ENCODE measurements at places on chromosomes 12 and 14.

GRCh38 chr12:3263282-3263681 is 186.1 kb downstream of the TSPAN9 start:
- no peaks in the 10 kb centered on the region for H3K4me1 ChIP-seq
- no peaks in the 10 kb centered on the region for H3K27me3 ChIP-seq
- DNase-seq: no peak
- no peak overlapping the region for H3K4me3 ChIP-seq
- H3K27ac ChIP-seq: no peak overlapping the region
- H3K36me3 ChIP-seq: no peaks in the 10 kb centered on the region

DNA sequence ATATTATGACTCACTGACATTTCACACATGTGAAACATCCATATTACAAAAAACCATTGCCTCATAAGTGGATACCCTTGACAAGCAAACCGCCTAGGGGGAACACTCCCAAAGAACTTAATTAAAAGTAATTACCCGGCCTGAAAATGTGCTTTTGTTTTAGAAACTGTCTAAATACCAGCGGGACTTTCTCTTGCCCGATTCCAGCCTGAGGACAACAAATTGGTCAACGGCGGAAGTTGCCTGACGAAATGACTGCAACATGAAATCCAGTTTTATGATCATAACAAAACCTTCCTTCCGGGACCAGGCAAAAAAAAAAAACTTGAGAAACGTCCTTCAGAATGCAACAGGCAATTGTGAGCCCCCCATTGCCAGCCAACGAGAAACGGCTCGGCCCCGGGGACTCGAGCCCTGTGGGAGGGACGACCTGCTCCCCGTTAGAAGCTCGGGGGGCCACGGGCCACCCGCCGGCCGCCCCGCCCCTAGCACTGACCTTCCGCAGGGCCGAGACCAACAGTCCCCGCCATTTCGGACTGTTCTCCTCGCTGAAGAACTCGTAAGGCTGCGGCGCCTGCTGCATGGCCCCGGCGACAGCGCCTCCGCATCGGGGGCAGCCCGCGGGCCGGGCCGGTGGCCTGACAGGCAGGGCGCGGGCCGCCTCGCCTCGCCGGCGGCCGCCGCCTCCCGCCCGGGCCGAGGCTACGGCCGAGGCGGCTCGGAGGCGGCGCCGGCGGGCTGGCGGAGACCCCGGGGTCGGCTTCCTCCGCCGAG is 490 bp downstream of the SOS2 start:
- H3K4me3 ChIP-seq: peak overlapping the region; percentile 76
- H3K4me1 ChIP-seq: peaks cover 25% of the 10 kb centered on the region
- no peaks in the 10 kb centered on the region for H3K27me3 ChIP-seq
- peak; percentile 65 for DNase-seq
- H3K27ac ChIP-seq: peak overlapping the region; percentile 99

GRCh38 chr12:74514098-74514872 is 23.4 kb upstream of the ATXN7L3B start:
- no peak overlapping the region for H3K4me3 ChIP-seq
- no peak for DNase-seq
- H3K4me1 ChIP-seq: no peaks in the 10 kb centered on the region
- H3K27me3 ChIP-seq: no peaks in the 10 kb centered on the region
- H3K27ac ChIP-seq: no peak overlapping the region
- H3K36me3 ChIP-seq: no peaks in the 10 kb centered on the region

DNA sequence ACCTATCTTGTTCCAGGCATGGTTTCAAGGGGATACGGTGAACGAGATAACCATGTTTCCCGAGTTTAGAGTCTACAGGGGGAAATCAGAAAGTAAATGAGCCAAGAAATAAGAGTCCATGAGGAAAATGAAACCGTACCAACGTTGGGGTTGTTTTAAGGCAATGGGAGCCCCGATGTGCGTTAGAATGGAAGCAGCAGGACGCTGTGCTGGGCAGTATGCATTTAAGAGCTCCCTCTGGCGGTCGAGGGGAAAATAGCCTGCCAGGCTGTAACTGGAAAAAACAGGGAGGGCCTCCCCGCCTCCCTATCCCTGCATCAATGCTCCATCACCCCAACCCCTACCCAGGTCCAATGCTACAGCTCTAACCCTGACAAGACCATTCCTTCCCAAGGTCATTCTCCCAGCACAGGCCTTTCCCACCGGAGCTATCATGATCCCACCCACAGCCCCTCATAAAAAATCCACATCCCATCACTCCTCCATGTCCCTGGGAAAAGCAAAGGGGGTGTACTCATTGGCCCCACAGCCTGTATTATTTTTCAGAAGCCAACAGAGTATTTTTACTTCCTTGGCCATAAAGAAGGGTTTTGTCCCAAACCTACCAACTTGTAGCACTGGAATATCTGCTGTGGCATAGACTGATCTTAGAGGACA is 226.3 kb upstream of the NOS1 start:
- H3K27me3 ChIP-seq: no peaks in the 10 kb centered on the region
- peaks cover 6% of the 10 kb centered on the region for H3K4me1 ChIP-seq
- no peaks in the 10 kb centered on the region for H3K36me3 ChIP-seq
- no peak overlapping the region for H3K27ac ChIP-seq

GRCh38 chr12:120479458-120479857 is 9.9 kb upstream of the SRSF9 start:
- H3K36me3 ChIP-seq: no peaks in the 10 kb centered on the region
- H3K27ac ChIP-seq: no peak overlapping the region
- H3K4me3 ChIP-seq: no peak overlapping the region
- H3K27me3 ChIP-seq: no peaks in the 10 kb centered on the region
- DNase-seq: no peak
- no peaks in the 10 kb centered on the region for H3K4me1 ChIP-seq

GRCh38 chr12:102421802-102422583 is 58.4 kb downstream of the IGF1 start:
- H3K27me3 ChIP-seq: no peaks in the 10 kb centered on the region
- no peak for DNase-seq
- H3K4me1 ChIP-seq: no peaks in the 10 kb centered on the region
- H3K4me3 ChIP-seq: no peak overlapping the region
- no peak overlapping the region for H3K27ac ChIP-seq

Measured in upper lobe of left lung (tissue), 6 donors.